ENCODE measurements at places on chromosomes 12 and 14. TPM values are rescaled to one million over a fixed set of nuclear protein-coding genes. Genes with fewer than 3 reads are reported as not detected.

The PLEKHG7 gene
- total RNA-seq = not detected

The MFAP5 gene
- total RNA-seq = not detected

The KRT79 gene
- 0.23 TPM for total RNA-seq

The MYG1 gene
- 65.5 TPM for total RNA-seq

The SLC2A13 gene
- total RNA-seq = 7.8 TPM

The RNASE3 gene
- total RNA-seq = not detected

The ZNF385A gene
- 0.30 TPM for total RNA-seq

The STAT2 gene
- 178 TPM for total RNA-seq

The CLEC14A gene
- not detected for total RNA-seq

The RPS6KA5 gene
- total RNA-seq = 58.2 TPM

The DAO gene
- total RNA-seq = not detected

The SIX4 gene
- total RNA-seq = 1.6 TPM

The TSHR gene
- total RNA-seq = 0.73 TPM

The LPAR5 gene
- 15.8 TPM for total RNA-seq

The SLC6A13 gene
- total RNA-seq = 0.35 TPM

The KRT77 gene
- not detected for total RNA-seq

The GPN3 gene
- 25.8 TPM for total RNA-seq

The FLVCR2 gene
- 5.8 TPM for total RNA-seq

The RECQL gene
- 91.5 TPM for total RNA-seq

The NUDT14 gene
- total RNA-seq = 20.9 TPM

The RERG gene
- not detected for total RNA-seq

The LRP1-AS gene
- not detected for total RNA-seq

The C1QL4 gene
- not detected for total RNA-seq

The SEC23A gene
- 54.3 TPM for total RNA-seq
